BJ (cell line): ENCODE measurements at places on chromosomes 11 and 22.
A peak's percentile ranks its signal among the peaks of the same experiment; 100 is the strongest.

DNA sequence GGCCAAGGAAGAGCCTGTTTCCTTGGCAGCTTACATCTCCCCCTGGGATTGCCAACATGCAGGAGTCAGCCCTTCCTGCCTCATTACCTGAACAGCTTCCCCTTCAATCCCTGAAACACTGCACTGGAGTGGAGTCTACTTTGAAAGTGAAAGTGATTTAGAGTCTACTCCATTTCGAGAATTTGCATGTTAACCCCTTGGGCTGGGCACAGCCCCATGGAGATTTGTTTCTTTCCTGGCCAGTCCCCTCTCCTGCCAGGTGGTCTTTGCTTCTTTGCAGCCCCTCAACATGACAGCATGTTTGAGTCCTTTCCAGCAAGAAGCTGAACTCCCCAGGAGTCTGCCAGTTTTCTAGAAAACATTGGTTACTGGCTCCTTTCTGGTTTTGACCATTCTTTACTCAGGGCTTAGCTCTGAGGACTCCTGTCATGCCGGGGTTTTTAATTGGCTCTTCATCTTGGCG is 59.9 kb downstream of the TRAF6 start:
- DNase-seq = no peak

GRCh38 chr11:37689951-37690350 is 1091.9 kb upstream of the RAG2 start:
- no peak for DNase-seq

DNA sequence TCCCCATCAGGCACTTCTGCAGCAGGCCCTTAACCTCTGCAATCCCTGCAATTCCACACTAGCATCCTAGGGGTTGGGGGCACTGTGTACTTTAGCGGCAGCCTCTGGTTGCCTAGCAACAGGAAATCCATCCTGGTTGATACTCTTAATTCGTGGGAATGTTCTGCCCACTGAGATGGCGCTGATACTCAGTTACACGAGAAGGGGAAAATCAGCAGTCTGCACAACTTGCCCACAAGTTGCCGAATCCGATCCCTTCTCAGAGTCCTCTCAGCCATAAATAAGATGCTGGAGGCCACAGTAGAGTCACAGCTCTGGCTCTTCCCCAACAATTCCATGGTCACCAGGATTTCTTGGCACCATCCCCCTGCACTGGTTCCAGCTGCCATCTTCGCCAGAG is 57.6 kb upstream of the CRYBB3 start:
- no peak for DNase-seq

DNA sequence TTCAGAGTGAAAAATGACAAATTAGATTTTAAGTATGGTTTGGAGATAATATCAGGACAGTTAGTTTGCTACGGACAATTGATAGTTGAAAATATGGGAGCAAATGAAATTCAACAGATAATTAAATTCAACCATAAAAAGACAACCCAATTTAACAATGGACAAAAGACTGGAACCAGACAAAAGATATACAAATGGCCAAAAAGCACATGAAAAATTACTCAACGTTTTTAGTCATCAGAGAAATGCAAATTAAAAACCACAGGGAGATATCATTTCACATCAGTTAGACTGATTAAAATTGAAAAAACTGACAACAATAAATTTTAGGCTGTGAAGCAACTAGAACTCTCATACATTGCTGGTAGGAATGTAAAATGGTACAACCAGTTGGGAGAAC is 27.2 kb downstream of the SIK2 start:
- no peak for DNase-seq

GRCh38 chr11:119030029-119030328 is 698 bp downstream of the SLC37A4 start:
- DNase-seq = no peak

GRCh38 chr11:34072832-34073231 is 21.3 kb downstream of the CAPRIN1 start:
- no peak for DNase-seq

GRCh38 chr11:118581057-118581456 is 8.8 kb downstream of the ARCN1 start:
- no peak for DNase-seq

DNA sequence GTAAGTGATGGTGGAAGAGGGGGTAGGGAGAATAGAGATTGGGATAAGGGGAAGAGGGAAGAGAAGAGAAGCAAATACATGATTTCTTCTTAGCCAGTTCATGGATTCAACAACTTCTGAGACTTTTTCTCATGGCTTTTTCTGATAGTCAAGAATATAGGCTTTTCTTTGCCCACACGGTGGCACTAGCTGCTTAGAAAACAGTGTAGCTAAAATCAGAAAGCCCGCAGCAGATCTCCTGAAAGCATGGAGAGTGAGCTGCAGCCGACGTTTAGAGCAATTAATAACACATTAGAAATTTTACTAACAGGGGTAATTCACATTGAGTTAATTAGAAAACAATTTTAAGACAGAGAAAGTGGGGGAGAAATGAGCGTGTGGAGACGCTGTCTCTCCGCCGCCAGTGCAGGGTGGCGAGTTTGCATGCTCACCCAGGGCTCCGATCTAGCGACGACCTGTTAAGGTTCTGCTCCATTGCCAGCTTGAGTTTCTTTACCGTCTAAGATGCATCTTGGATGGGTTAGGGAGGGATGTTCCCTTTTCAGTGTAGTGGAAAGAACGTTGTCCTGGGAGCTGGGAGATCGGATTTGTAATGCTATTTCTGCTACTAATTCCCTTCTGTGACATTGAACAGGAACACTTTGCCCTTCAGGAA is 3.3 kb upstream of the RAG1 start:
- DNase-seq = no peak

- no peak for DNase-seq
These were observed 40.4 kb downstream of the BCR start for GRCh38 chr22:23220485-23221350.

GRCh38 chr22:40002935-40003715 is 8.4 kb downstream of the FAM83F start:
- DNase-seq = no peak

DNA sequence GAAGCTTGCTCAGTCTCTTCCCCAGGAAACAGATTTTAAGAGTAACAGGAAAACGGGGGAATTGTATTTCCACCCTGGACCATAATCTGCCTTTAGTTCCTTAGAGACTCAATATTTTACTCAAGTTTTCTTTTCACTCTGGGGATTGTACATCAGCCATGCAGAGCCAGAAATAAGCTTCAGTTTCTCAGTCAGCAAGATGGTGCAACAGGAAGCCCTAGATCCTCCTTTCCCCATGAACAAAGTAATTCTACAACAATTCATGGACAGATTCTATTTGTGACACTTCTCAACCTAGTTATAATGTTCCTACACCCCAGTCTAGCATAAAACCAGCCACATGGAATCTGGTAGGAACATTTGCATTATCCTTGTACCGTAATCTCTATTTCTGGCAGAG is 24.7 kb downstream of the OR8B2 start:
- no peak for DNase-seq

DNA sequence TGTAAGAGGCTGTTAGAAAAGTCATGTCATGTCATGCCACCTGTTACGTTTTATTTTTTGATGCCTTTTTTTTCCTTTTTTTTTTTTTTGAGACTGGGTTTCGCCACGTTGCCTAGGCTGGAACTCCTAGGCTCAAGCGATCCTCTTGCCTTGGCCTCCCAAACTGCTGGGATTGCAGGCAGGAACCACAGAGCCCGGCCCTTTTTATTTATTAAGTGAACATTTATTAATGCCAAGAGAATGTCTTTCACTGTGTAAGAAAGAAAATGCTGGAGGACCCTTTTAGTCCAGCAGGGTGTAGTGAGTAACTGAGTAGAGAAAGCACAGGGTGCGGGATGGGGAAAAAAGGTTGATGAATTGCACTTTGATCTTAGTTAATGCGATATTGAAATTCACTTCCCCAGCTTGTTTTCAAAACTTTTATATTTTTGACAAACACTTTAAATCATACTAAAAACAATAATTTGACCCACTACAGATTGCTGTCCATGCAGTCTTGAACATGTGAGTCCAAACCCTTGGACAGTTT is 2.3 kb upstream of the XBP1 start:
- no peak for DNase-seq

DNA sequence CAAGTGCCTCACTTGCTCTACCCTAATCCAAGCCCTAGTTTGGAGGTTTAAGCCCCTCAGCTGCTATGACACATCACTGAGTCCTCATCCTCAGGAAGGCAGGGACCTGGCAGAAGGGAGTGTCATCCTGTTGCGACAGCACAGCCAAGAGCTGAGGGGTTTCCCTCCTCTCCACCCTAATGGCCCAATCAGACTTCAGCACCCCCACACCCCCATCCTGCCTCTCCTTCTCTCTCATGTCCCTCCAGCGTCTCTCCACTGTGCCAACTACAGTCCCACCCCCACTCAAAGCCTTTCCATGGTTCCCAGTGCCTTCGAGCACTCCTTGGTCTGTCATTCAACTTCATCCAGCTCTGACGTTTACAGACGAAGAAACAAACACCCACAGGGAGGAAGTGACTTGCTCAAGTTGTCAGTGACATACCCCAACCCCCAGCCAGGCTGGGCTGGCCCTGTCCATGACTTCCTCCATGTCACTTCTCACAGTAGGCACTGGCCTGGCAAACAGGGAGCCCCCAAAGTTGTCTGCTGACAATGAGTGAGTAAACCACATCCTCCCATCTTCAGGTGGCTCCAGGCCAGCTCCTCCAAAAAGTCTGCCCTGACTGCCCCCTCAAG is 15.6 kb downstream of the ARAP1 start:
- DNase-seq = no peak

- DNase-seq = no peak
These were observed 58.6 kb downstream of the MICAL3 start for GRCh38 chr22:17965538-17966402.

DNA sequence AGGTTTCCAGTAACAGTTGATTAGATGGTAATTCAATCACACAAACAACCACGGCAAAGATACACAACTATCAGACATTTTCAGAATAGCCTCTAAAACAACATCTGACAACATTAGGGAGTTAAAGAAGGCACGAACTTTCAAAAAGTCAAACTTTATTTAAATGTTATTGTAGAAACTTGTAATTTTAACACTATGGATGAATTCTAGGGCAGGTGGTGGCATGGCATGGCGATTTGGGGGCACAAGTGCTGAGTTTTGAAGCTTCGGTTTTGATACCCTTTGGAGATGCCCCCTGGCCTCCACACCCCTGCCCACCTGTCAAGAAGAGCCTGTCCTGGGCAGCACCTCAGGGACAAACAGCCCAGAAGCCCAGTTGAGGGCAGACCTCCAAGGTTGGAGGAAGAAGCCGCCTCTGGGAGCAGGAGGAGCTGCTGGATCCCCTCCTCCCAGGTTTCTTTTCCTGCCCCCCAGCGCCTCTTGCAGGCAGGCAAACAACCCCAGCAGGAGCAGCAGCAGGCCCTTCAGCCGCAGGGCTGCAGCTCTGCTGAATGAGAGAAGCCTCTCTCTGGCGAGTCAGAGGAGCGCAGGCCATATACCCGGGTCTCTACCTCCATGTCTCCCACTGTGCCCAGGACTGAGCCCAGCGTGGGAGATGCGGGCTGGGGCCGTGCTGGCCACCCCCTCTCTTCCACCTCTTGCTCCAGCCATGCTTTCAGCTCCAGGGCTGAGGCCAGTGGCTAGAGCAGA is 102.1 kb upstream of the IGLL5 start:
- DNase-seq = no peak

DNA sequence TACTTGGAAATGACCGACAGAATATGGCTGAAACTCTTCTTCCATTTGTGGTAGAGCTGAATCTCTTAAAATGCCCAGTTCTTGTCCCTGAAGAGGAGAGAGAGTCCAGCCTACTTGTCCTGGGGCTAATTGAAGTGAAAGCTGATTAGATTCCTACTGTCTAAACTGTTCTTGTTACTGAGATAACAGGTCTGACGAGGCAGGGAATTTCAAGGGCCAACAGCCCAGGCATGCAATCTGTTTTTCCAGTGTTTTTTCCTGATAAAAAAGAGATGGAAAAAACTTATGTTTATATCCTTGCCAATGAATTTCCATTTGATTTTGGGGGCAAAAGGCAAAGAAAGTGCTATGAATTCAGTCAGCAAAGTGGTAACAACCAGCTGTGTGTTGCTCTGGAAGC is 195.5 kb downstream of the ETS1 start:
- no peak for DNase-seq

DNA sequence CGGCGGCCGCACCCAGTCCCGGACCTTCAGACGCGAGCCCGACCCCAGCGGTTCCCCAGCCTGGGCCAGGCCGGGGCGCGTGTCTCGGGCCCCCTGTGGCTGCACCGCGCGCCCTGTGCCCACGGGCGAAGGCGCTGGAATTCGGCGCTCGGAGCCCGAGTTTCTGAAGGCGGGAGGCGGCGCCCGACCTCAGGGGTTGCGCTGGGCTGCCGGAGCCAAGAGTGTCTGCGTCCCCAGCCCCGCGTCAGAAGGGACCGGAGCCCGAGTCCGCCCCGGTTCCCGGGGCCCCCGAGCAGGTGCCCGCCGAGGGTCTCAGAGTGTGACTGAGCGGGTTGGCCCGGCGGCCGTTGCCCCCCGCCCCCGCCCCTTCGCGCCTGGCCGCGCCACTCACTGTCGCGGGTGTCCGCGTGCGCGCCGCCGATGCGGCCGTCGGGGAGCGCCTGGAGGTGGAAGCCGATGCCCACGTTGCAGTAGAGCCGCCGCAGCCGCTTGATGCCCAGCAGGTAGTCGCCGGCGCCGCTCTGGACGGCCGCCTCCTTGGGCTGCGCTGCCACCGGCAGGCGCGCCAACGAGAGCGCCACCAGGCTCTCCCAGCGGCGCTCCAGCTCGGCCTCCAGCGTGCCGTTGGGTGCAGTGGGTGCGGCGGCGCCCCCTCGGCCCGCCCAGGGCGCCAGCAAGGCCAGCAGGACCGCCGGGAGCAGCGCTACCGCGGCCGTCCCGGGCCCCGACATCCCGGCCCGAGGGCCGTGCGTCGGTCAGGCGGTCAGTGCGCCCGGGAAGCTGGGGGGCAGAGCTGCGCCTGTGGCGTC is 583 bp downstream of the FGF4 start:
- no peak for DNase-seq

DNA sequence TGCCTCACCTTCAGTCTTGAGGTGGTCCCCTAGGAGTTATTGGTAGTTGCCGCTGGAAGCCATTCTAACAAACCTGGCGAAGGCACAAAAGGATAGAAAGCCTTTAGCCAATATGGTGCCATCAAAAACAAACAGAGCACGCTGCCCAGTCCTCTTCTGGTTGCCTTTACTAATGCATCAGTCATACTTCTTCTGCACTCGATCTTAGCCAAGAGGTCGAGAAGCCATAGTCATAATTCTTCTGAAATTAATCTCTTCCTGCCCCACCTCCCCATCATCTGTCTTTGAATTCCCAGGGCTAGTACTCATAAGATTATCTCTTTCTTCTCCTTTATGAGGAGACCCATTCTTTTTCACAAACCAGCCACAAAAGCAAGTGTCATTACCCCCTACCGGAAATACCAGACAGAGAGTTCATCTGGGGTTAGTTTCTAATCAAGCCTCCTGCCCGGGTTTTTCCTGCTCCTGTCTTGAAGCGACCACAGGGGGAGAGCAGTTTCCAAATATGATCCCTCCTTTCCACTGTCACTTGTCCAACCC is 21.4 kb upstream of the EHF start:
- DNase-seq = peak; percentile 71

DNA sequence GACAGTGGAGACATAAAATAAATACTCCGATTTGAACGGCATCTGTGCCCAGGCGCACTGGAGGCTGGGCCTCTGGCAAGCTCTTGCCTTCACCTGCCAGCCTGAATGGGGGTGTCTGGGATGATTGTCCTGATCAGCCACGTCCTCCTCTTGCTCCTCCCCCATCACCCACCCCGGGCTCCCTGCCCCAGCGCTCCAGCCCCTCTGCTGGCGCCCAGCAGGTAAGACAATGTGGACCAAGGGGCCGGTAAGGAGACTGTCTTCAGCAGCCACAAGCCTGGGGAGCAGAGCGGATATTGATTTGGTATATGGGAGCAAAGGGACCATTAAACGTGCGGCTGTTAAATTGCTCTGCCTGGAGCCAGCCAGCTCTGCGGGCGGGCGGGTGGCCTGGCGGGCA is 24.9 kb downstream of the WNT11 start:
- no peak for DNase-seq

GRCh38 chr22:44597616-44598015 is 99.6 kb upstream of the RTL6 start:
- peak; percentile 5 for DNase-seq
